ENCODE measurements at places on chromosomes 3 and 15.

GRCh38 chr3:149016242-149016641 lies 24.9 kb downstream of the GYG1 start:
- DNase-seq: no peak

GRCh38 chr3:88785841-88786240 lies 321.6 kb upstream of the EPHA3 start:
- no peak for DNase-seq

- DNase-seq: peak; percentile 29
Observed at GRCh38 chr3:197520311-197521276, 35.2 kb downstream of the BDH1 start.

- no peak for DNase-seq
Observed at GRCh38 chr3:78434801-78435200, 1333.0 kb downstream of the ROBO1 start.

GRCh38 chr15:66795851-66796250 lies 93.8 kb downstream of the SMAD6 start:
- no peak for DNase-seq

DNA sequence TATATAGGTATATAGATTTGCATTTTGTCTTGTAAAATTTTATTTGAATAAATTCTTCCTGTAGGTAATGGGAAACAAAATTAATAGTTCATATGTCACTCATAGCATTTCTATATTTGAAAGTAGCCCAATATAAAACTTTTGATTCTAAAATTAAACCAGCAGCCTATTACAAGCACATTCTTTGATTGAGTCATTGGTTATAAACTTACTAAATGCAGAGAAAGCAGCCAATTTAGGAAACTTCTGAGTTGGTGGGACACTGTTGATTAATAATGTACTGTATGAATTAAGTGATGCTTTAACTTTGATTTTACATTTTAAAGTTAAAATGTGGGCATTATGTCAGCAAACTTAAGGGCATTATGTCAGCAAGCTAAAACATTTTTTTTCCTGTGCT lies 34.5 kb downstream of the NR1D2 start:
- DNase-seq: no peak
